ENCODE measurements at places on chromosomes 11 and 22.
A peak's percentile ranks its signal among the peaks of the same experiment; 100 is the strongest.

DNA sequence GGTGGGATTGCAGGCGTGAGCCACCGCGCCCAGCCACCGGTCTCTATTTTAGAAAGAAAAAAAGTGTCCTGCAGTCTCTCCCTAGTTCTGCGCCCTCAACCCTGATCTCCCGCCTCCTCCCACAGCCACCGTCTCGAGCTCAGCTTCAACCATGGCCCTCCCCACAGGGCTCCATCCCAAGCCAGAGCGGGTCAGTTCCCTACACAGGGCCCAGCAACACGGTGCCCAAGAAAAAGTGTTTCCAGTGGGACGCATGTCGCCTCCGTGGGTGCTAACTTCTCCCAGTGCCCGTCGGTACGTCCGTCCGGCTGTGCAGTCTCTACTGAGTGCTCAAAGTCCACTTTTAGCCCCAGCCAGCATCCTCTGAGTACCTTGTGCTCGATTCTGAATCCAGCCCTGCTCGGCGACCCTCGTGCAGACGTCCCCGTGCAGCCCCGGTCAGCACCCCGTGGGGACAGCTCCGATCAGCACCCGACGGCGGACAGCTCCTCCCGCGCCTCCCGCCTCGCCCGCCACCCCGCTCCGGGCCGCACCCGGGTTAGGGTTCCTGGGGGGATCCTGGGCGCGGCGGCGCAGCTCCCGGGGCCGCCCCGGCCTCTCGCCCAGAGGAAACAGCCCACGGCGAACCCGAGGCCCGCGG, 657 bp upstream of the MAPK8IP2 start:
- DNase-seq: peak; percentile 80

DNA sequence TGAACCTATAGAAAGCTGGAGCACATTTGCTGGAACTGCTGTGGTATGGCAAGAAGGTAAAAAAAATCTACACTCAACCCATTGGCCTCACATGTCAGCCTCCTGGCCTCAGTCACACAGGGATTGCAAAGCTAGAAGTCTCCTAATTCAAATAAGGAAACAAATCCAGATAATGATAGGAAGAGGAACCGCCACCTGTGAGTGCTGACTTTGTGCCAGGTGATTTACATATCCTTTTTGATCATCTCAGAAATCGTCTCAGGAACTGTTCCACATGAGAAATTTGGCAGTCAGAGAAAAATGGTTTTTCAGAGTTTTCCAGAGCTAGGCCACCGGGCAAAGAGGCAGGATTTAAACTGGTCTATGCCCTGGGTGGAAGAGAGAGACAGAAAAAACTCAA, 986 bp downstream of the NLRP10 start:
- DNase-seq: no peak

- no peak for DNase-seq
These were observed 966.3 kb downstream of the JRKL start for GRCh38 chr11:97356144-97356543.

DNA sequence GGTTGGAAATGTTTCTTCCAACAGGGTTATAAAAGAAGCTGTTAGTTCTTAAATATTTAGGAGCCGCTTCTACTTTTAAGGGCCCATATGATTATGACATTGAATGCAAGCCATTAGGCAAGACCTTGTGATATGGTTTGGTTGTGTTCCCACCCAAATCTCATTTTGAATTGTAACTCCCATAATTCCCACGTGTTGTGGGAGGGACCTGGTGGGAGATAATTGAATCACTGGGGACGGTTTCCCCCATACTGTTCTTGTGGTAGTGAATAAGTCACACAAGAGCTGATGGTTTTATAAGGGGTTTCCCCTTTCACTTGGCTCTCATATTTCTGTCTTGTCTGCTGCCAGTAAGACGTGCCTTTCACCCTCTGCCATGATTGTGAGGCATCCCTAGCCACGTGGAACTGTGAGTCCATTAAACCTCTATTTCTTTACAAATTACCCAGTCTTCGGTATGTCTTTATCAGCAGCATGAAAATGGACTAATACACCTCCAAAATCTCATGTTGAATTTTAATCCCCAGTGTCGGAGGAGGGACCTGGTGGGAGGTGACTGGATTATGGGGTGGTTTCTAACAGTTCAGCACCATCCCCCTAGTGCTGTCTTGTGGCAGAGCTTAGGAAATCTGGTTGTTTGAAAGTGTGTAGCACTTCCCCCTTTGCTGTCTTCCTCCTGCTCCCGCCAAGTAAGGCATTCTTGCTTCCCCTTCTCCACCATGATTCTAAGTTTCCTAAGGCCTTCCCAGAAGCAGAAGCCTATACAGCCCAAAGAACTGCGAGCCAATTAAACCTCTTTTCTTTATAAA, 4.3 kb downstream of the CD59 start:
- DNase-seq: no peak

- DNase-seq: no peak
These were observed 28.1 kb downstream of the VSTM5 start for GRCh38 chr11:93822359-93822758.

GRCh38 chr11:76800466-76801200, 17.5 kb downstream of the TSKU start:
- no peak for DNase-seq

DNA sequence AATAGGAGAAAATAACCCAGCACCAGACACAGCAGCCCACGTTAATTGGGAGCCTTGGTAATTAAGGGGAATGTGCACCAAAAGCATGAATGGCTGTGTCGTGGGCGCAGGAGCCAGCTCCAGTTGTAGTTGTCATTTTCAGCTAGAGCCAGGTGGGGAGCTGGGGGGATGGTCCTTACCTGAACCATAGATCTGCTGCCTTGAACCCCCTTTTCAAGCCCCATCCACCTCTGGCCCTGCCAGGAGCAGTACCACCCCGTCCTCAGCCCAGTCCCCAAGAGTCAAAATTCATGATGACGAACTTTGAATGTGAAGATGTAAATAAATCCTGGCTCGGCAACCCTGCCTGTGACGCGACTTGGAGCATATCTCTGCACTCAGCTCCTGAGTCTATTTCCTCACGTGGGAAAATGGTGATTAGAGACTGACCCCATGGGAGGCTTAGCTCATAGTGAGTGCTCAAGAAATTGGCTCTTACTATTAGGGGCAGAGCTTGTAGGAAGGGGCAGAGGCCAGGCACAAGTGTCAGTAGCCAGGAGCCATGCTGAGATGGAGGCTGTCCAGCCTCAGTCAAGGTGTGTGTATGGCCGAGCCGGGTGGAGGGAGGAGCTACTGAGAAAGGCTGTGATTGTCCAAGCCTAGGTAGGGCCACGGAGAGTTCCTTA, 794 bp upstream of the FXYD6 start:
- DNase-seq: no peak

- DNase-seq: no peak
These were observed 15.9 kb downstream of the PGA5 start for GRCh38 chr11:61256710-61257482.

- DNase-seq: no peak
These were observed 3.5 kb downstream of the RHOD start for GRCh38 chr11:67060111-67060522.

DNA sequence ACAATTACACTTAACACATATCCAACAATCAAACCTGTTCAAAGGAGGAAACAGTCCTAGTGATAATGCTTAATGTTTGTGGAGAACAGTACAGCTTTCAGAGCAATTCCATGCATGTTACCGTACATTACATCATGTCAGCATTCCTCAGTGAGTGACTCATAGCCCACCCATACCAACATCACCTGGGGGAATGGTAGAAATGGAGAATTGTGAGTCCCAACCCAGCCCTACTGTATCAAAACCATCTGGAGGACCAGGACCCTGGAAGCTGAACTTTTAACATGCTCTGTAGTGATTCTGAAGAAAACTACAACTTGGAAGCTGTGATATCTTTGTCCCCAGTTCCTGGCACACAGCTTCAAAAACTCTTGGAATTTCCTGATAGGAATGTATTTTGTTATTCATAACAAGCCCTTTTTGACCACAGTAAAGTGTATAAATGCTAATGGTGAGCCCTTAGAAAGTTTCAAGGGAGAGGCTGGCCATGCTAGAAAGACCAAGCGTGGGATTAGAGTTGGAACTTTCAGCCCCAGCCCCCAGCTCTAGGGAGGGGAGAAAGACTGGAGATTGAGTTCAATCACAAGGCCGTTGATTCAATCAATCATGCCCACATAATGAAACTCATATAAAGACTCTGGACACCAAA, 301.1 kb downstream of the BUD13 start:
- DNase-seq: no peak

DNA sequence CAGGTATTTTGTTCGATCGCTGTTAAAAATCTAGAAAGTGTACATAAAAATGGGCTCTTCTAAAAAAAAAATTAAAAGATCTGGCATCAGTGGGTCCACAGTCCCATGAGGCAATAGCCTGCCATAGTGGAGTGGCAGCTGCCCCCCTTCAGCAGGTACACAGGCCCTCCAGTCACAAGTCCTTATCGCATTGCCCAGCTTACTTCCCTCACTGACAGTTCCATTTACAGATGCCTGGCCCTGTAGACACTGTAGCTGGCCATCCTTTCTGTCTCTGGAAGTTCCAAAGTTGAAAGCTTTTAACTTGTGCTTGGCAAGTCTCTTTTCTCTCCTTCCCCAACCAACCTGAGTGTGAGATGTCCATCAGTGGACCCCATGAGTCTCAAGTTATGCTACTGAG, 11.4 kb downstream of the ZNRF3 start:
- DNase-seq: no peak

DNA sequence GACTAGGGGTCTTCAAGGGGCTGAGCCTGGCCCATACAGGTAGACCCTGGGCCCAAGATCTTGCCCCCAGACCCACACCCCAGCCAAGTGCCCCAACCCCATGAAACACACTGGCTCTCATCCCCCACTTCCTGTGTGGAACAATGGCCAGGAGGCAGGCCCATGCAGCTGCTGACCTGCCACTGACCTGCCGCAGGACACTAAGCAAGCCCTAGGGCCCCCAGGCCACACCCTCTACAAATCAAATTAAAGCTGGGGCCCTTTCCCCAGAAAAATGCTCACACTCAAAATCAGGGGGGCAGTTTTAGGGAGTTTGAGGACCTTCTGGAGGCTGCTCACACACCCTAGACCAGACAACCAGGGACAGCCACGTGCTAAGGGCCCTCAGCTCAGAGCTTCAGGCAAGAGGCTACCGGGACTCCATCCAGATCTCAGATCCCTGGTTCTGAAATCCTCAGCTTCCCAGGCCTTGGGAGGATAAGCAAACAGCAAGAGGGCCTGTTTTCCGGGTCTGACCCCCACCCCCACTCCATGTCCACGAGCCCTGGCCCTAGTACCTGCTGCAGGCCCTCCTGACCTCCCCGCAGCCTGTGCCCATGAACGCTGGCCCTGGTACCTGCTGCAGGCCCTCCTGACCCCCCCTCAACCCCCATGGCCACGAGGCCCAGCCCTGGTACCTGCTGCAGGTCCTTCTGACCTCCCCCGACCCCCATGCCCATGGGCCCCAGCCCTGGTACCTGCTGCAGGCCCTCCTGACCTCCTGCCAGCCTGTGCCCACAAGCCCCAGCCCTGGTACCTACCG, 10.0 kb downstream of the CARD10 start:
- no peak for DNase-seq

- DNase-seq: peak; percentile 41
These were observed 4.4 kb upstream of the WEE1 start for GRCh38 chr11:9568854-9569587.

DNA sequence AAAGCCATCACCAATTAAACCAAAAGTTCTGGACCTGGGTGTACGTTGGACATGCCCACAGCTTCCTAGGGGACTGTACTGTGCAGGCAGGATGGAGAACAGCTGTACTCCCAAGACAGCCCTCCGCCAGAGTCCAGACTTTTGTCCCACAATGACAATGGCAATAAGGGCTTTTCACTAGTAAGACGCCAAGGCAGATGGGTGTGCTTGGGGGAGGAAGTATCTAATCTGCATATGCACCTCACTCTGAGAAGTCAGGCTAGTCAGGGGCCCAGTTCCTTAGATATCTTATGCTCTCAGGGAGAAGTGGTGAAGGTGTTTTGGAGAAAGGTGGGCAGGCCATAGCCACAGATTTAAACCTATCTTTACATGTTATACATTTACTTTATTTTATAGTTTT, 85.1 kb upstream of the USP47 start:
- DNase-seq: no peak

All from progenitor cell of endocrine pancreas (in vitro differentiated cells).